Kidney epithelial cell (primary cell): ENCODE measurements at places on chromosomes 16 and 17.
A peak's percentile ranks its signal among the peaks of the same experiment; 100 is the strongest.

DNA sequence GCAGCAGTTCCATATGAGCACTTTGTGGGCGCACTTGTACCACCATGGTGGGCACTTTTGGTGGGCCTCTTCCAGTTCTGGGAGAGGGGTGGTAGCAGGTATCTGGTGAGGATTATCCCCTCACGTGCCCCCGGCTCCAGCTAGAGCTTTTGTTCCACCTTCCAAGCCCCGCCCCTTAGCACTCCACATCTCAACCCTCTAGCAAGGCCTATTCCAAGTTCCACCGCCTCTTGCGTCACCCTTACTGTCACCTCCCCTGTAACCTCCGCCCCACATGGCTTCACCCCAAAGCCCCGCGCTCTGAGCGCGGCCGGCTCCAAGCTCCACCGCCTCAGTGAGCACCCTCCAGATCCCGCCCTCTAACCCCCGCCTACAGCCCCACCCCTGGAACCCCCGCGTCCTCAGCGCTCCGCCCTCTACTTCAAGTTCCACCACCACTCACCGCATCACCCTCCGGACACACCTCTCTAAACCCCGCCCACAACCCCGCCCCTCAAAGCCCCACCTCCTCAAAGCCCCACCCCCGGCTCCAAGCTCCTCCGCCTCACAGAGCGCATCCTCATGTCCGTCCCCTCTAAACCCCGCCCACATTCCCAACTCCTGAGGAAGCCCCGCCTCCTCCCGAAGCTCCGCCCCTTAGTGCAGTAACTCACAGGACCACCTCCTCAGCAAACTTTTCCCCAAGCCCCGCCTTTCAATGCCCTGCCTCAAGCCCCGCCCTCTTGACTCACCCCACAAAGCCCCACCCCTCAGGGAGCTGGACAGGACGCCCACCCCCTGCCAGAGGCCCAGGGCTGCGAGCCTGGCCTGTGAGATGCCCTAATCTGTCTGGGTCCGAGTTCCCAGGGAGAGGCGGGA, 11.1 kb downstream of the SCN4A start:
- no peak for DNase-seq

- DNase-seq, result no peak
Observed at GRCh38 chr17:36610474-36610873, 9.1 kb downstream of the MRM1 start.

GRCh38 chr16:82499302-82499701, 127.5 kb upstream of the CDH13 start:
- no peak for DNase-seq

DNA sequence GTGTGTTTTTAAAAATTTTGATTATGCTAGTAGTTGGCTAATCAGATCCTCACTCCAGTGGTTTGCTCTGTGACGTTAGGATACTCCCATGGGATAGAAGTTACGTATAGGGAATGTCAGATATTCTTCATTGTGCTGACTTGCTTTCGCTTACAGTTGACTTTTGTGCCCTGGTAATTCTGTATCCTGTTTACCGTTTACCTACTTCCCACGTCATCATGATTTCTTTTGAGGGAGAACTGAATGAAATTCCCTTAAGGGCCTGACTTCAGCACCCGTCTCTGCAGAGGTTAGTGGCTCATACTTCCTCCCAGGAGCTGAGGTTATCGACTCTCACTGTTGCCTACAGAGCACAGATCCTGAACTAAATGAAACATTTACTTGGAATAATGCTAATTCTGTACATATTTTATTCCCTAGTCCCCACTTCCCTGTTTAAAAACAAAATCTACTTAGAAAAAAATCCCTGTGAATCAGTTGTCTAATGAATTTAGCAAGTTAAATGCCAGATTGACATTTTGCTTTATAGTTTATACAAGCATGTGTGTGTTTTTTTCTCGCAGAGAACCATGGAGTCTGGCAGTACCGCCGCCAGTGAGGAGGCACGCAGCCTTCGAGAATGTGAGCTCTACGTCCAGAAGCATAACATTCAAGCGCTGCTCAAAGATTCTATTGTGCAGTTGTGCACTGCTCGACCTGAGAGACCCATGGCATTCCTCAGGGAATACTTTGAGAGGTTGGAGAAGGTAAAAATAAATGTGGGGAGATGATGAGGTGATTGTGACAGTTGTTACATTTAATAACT, 2.8 kb downstream of the PRKAR1A start:
- peak; percentile 4 for DNase-seq
